Suppressor macrophage treated with lipopolysaccharide for 1 hour (primary cell): ENCODE measurements at places on chromosomes 13 and 19.

DNA sequence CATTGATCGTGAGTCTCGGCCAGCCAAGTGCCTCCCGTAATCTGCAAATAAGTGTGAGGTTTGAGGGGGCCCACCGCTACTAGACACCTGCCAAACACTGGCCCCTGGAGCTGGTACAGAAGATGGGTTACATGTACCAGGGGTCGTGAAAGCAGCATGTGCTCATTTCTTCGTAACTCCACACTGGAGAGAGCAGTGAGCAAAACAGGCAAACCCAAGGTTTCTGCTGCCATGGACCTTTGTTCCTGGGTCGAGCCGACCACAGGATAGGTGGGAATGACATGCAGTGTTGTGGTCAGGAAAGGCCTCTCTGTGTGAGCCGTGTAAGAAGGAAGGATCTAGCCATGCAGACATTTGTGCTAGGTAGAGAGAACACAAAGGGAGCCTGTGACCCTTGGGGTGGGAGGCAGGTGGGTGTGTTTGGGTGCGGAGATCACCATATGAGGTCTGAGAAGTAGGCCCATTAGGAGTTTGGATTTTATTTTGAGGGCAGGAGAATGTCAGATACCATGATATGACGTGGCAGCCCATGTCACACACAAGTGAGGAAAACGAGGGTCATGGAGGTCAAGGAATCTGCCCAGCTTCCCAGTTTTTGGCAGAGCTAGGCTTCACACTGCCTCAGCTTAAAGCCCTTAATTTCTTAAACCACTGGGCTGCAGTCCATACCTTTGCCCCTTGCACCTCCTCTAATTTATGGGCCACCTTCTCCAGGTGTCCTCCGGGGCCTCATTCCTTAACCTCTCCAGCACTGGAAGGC is 919 bp downstream of the GTF3A start:
- peak; percentile 28 for DNase-seq

DNA sequence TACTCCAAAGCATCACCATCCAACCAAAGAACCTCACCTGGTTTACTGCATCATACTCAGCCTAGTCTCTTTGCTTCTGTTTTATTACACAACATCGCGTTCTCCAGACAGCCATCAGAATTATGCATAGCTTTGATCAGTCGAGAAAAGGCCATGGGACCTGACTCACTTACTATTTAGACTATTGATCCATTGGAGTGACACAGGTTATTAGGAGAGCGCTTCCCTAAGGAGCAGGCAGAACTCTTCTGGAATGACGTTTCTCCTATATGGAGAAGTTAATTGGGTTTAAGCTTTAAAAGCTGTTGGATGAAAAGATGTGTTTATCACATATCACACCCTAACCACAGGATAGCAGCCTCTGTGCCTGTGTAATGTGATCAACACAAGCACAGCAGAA is 649.1 kb upstream of the SLC10A2 start:
- no peak for DNase-seq

DNA sequence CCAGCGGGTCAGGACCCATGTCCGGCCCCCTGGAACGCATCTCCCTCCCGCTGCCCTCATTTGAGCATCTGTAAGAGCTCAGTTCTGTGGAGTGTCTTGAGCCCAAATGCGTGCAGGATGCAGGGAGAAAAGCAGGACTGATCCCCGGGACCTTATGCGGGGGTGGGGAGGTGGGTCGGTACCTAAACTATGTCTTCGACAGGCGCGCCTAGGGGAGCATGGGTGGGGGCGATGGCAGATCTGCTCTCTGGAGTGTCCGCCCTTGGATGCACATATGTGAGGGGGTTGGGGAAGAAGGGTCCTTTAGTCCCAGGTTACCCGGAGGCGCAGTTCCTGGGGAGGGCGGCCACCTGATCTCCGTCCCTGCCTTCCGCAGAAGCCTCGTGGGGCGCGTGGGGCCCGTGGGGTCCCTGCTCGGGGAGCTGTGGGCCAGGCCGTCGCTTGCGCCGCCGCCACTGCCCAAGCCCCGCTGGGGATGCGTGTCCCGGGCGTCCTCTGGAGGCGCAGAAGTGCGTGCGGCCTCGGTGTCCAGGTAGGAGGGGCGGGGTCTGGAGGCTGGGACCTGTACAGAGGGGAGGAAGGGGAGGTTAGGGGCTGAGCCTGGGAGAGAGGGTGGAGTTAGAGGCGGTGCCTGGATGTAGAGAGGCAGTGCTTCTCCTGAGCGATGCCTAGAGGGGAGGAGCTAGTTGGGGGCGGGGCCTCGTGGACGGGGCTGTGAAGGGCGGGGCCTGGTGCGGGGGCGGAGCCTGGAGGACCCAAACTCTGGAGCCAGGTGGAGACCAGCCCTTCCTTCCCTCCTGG is 2.9 kb downstream of the CILP2 start:
- DNase-seq, result peak; percentile 72

DNA sequence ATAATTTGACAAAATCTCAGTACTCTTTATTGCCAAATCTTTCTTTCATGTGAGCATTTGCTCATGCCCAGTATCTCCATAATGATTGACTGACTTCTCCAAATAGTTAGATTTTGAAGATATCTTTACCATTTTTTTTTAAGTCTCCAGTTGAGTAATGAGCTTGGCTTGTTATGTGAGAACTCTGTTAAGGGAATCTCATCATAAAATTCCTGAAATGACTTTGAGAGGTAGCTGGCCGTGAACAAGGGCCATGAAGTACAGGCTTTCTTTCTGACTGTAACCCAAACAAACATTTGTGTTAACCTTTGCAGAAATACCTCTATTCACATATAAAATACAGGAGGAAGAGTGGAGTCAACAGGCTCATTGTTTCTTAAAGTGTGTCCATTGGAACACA is 449.7 kb downstream of the IRS2 start:
- no peak for DNase-seq
